ENCODE measurements at places on chromosomes 2 and 18.

DNA sequence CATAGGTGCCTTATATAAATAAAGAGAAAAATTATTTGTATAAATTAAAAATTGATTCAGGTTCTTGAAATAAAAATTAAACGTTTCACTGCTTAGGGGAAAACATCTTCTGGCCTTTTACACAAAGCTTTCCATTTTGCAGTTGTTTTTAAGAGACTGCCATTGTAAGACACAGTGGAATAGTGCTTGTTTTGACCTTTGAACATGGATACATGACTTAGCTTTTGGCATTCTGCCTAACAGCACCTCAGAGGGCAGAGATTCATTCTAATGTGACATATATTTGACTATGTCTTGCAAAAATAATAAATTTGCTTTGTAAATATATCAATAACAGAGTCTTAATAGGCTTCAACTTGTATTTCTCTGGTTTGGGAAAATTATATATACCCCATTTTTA, 142.1 kb downstream of the SLC4A10 start:
- H3K4me3 ChIP-seq: no peak overlapping the region
- H3K27ac ChIP-seq: no peak overlapping the region
- H3K36me3 ChIP-seq: no peaks in the 10 kb centered on the region

- no peaks in the 10 kb centered on the region for H3K4me1 ChIP-seq
- no peak overlapping the region for H3K4me3 ChIP-seq
- H3K36me3 ChIP-seq: no peaks in the 10 kb centered on the region
- no peaks in the 10 kb centered on the region for H3K27me3 ChIP-seq
Measured at GRCh38 chr2:180063494-180064092, 56.5 kb upstream of the CWC22 start.

GRCh38 chr2:12004713-12005112, 258.3 kb downstream of the LPIN1 start:
- H3K27ac ChIP-seq: no peak overlapping the region
- no peaks in the 10 kb centered on the region for H3K36me3 ChIP-seq
- peaks cover 20% of the 10 kb centered on the region for H3K4me1 ChIP-seq
- no peaks in the 10 kb centered on the region for H3K27me3 ChIP-seq
- no peak for DNase-seq
- H3K4me3 ChIP-seq: no peak overlapping the region

DNA sequence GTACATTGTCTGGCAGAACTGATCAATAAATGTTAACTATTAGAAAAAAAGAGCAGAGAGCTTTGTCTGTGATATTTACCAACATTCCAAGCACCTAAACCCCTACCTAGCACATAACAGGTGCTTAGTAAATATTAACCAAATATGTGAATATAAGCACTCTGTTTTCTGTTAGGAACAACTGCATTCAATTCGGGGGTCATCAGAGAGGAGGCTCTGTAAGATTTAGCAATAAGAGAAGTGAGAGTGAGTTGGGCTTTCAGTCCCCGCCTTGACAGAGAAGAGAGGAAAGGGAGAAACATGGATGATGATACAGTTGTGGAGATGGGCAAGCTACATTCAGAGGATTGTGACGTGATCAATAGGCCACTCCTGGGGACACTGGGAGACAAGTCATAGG, 47.7 kb downstream of the MYOM1 start:
- H3K36me3 ChIP-seq: no peaks in the 10 kb centered on the region
- no peak for DNase-seq
- no peak overlapping the region for H3K27ac ChIP-seq
- no peaks in the 10 kb centered on the region for H3K27me3 ChIP-seq
- no peaks in the 10 kb centered on the region for H3K4me1 ChIP-seq

- H3K27ac ChIP-seq: no peak overlapping the region
- H3K36me3 ChIP-seq: no peaks in the 10 kb centered on the region
- no peak for DNase-seq
- H3K4me3 ChIP-seq: no peak overlapping the region
- no peaks in the 10 kb centered on the region for H3K27me3 ChIP-seq
- no peaks in the 10 kb centered on the region for H3K4me1 ChIP-seq
Measured at GRCh38 chr2:67295851-67296250, 101.3 kb upstream of the ETAA1 start.

- peaks cover 8% of the 10 kb centered on the region for H3K36me3 ChIP-seq
- no peak overlapping the region for H3K27ac ChIP-seq
Measured at GRCh38 chr18:24027156-24027827, 12.7 kb downstream of the TTC39C start.
